ENCODE measurements at places on chromosomes 1 and 21. TPM values are rescaled to one million over a fixed set of nuclear protein-coding genes. Genes with fewer than 3 reads are reported as not detected.

Gene ST6GALNAC3
- 0.85 TPM for total RNA-seq

Gene OR2L13
- under 0.01 TPM for total RNA-seq

Gene OPTC
- not detected for total RNA-seq

Gene LUZP1
- 16.3 TPM for total RNA-seq

Gene AHDC1
- 4.4 TPM for total RNA-seq

Gene PKNOX1
- 6.5 TPM for total RNA-seq

Gene STYXL2
- total RNA-seq, result not detected

Gene RHOU
- total RNA-seq, result 1.1 TPM

Gene DEGS1
- 98.9 TPM for total RNA-seq

Gene TMOD4
- not detected for total RNA-seq

Gene CLCN6
- 5.0 TPM for total RNA-seq

Gene LHX8
- not detected for total RNA-seq

Gene CCSAP
- 16.3 TPM for total RNA-seq

Gene VWA5B1
- total RNA-seq, result not detected

Gene GADD45A
- 33.0 TPM for total RNA-seq

Gene AIM2
- total RNA-seq, result not detected

Gene DYNLT5
- 2.5 TPM for total RNA-seq

Gene C1orf122
- total RNA-seq, result 26.5 TPM

Gene AGRN
- 25.9 TPM for total RNA-seq

Gene ZP4
- not detected for total RNA-seq

Gene PAX7
- not detected for total RNA-seq

Gene LDLRAD1
- not detected for total RNA-seq

Gene ADAMTS5
- total RNA-seq, result 3.8 TPM

Gene TPTE
- total RNA-seq, result not detected

Gene LCE2C
- total RNA-seq, result not detected

Gene CYP4A11
- total RNA-seq, result not detected

Gene SLC25A34
- 0.38 TPM for total RNA-seq

Gene NGF
- 16.9 TPM for total RNA-seq

Measured in regular cardiac myocyte (primary cell).